ENCODE measurements at places on chromosomes 12 and 14.

DNA sequence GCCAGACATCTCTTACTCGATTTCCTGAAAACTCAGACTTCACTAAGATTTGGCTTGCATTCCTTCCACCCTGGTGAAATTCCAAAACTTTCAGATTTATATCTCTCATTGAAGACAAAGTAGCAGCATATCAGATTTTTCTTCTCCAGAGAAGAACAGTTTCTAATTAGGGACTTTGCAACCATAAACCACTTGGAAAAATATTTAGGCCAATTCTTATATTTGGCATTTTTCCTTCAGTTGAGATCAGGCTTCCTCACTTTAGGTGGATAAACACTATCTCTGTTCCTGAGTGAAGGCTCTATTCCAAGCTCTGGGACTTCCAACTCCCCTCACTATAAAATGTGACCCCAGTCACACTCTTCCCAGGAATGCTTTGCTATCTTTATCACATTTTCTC is 1434.3 kb upstream of the FLRT2 start:
- no peak for DNase-seq

DNA sequence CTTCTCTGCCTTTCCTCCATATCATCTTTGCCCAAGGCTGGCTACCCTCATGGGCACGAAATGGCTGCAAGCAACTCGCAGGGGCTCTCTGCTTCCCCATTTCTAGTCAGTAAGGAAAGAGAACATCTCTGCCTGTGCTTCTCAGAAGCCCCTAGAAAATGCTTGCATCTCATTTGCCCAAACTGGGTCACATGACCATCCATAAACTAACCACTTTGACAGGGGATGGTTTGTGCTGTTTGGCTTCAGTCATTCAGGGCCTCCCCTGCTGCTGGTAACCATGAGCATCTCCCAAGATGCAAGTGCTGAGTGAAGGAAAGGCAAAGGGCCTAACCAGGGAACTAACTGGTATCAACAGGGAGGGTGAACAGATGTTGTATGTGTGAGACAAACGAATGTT is 91.1 kb downstream of the CCDC60 start:
- DNase-seq = no peak

DNA sequence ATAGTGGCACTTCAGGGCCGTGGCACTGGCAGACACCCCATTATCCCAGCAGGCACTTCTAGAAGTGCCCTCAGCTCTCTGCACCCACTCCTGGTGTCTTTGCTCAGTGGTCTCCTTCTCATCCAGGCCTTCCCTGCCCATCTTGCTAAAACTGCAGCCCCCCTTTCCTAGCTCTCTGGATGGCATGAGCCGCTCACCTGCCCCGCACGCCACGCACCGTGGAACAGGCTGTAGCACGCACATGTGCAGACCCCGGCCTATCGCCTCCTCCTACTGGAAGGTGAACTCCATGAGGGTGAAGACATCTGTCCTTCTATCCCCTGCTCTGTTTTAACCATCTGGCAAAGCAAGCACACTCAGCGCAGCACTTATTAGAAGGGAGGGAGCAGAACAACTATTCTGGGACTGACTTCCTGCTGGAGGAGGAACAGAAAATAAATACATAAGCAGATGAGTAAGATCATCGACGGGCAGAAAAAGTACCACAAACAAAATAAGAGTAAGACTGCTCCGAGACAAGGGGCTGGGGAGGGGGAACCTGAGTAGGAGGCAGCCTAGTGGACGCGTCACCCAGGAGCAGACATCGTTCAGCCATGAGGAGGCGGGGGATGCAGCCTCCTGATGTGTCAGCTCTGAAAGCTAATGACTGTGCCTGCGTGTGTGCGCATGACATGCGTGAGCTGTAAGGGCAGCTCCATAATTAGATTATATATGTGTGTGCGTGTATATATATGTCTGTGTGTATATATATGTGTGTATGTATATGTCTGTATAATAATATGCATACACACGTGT is 7.8 kb upstream of the FZD10 start:
- DNase-seq = no peak

GRCh38 chr12:118706437-118706836 is 274.9 kb upstream of the SRRM4 start:
- no peak for DNase-seq

- DNase-seq = no peak
Measured at GRCh38 chr14:36973806-36974442, 198.5 kb downstream of the SLC25A21 start.
